ENCODE measurements at places on chromosomes 7 and 10.

GRCh38 chr10:26489081-26489480 is 50.9 kb downstream of the APBB1IP start:
- no peak for DNase-seq

DNA sequence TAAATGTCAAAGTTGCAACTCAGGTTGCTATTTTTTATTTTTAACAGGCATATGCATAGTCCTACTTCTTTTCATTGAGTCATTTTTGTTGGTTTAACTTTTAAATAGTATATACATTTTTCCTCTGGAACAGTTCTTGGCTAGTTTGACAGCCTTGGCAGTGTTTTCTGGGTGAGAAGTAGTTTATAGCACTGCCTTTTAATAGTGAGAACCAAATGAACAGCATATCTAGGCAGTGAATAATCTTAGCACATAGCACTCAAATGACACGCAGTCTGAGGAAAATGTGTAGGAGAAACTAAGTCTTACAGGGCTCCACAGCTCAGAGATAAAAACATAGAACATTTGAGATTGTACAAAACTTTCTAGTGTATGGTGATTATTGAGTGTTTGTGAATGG is 265.5 kb upstream of the POT1 start:
- peak; percentile 25 for DNase-seq

GRCh38 chr10:110431659-110432058 is 66.0 kb upstream of the DUSP5 start:
- no peak for DNase-seq

GRCh38 chr10:66550351-66550750 is 375.5 kb upstream of the LRRTM3 start:
- no peak for DNase-seq

DNA sequence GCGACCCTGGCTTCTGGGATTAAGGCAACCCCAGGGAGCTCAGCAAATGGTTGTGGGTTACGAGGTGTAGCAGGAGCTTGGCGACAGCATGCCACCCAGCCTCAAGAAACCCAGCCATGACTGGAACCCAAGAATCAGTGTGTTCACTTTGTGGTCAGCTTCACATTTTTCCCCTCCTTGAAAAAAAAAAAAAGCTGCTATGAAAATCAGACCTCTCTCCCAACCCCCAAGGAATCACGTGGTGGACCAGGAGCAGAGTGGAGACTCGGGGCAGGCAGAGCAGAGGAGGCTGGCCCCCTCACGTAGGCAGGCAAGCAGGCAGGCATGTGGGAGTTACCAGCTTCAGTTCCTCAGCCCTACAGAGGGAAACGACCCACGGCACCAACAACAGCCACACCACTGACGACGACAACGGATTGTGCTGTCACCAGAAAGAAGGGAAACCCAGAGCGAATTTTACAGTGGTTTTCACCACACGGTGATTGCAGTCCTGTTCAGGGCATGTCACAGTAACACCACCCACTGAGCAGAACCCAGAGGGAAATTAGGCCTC is 203.4 kb downstream of the SLC25A13 start:
- no peak for DNase-seq

- DNase-seq: peak; percentile 47
Observed at GRCh38 chr7:84950836-84951235, 236.0 kb downstream of the SEMA3D start.

DNA sequence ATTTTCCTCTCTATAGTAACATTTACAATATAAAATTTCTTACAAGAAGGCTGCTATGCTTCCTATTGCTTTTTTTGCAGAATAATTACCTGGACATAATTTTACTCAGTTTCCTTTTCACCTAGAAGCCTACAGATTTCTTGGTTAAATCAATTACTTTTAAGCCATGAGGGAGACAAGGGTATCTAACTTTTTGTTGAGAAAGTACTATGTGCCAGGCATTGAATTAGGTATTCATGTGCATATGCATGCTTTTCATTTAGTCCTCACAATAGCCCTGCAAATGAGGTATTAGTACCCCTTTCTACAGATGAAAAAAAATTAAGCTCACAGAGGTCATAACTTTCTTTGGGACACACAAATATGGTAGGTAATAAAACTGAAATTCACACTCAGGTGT is 16.4 kb downstream of the PCGF6 start:
- DNase-seq: no peak

DNA sequence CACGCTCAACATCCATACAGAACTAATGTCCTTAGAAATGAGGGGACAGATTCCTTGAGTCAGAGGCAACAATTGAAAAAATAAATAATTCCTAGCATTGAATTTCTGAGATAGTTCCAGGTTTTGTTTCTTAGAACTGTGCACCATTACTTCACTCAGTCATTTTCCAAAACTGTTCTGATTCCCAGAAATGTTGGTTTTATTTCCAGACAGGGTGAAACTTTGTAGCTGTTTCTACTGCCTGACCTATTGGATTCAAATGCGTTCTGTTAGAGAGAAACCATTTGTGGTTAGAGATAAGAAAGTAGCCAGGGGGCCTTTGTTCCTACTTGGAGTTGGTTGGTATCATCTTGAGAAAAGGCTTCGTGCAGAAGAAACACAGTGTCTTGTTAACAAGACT is 8.1 kb upstream of the DEPP1 start:
- DNase-seq: no peak

- DNase-seq: no peak
Observed at GRCh38 chr10:54009672-54010071, 791.4 kb downstream of the PCDH15 start.

- no peak for DNase-seq
Observed at GRCh38 chr7:3119963-3120362, 76.3 kb upstream of the CARD11 start.

DNA sequence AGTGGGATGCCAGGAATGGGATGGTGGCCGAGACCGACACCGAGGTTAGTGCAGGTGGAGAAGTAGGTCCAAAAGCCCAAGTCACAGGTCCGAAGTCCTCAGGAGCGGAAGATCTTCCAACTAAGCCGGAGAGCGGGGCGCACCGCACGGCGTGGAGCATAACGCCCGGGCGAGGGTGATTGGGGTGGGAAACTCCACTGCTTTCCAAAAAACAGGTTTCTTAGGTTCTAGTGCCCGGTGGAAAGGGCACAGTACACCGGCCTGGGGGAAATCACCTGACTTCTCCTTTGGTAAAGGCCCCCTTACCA is 11.4 kb upstream of the SPAG6 start:
- DNase-seq: no peak

DNA sequence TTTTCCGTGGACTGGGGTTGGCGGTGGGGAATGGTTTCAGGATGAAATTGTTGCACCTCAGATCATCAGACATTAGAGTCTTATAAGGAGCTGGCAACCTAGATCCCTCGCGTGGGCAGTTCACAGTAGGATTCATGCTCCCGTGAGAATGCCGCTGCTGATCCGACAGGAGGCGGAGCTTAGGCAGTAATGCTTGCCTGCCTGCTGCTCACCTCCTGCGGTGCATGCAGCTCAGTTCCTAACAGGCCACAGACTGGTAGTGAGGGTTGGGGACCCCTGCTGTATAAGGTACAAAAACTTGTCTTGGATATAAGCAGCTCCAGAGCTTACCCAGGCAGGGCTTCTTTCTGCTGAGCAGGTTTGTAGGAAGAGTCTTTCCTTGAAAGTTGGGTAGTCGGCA is 53.9 kb downstream of the SHH start:
- DNase-seq: no peak

- no peak for DNase-seq
Observed at GRCh38 chr10:43258562-43259212, 8.2 kb downstream of the RASGEF1A start.

GRCh38 chr7:45524445-45524844 is 49.7 kb upstream of the ADCY1 start:
- DNase-seq: no peak

GRCh38 chr10:89114846-89115625 is 92.1 kb downstream of the CH25H start:
- DNase-seq: no peak

DNA sequence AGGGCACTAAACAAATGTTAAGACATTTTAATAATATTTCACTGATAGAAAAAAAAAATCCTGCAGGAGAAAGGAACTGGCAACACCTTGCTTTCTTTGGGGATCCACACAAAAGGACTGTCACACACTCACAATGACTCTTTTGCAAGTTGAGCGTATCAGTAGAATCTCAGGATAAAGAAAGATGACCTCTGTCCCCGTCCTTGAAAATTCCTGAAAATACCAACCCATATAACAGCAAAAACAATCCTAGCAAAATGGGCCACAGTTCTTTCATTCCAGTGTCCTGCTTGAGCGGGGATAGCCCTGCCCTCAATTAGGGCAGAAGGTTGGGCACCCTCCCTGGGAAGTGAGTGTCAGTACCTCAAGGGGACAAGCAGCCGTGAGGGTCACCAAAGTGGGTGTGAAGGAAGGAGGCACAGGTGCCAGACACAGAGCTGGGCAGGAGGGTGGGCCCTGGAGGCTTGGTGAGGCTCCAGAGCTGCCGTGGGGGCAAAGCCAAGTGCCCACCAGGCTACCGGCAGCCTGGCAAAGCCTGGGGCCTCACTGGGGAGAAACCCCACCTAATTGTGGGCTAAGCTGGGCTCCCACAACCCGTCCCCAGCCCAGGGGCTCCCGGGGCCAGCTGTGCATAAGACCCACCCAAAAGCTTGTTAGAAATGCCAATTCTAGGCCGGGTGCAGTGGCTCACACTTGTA is 2.8 kb downstream of the WDR86 start:
- no peak for DNase-seq

- peak; percentile 92 for DNase-seq
Observed at GRCh38 chr10:12981570-12981969, 19.9 kb downstream of the CCDC3 start.

GRCh38 chr10:7170626-7171322 is 240.1 kb downstream of the SFMBT2 start:
- DNase-seq: no peak

- DNase-seq: peak; percentile 12
Observed at GRCh38 chr10:93701866-93702209, 554 bp downstream of the FRA10AC1 start.

DNA sequence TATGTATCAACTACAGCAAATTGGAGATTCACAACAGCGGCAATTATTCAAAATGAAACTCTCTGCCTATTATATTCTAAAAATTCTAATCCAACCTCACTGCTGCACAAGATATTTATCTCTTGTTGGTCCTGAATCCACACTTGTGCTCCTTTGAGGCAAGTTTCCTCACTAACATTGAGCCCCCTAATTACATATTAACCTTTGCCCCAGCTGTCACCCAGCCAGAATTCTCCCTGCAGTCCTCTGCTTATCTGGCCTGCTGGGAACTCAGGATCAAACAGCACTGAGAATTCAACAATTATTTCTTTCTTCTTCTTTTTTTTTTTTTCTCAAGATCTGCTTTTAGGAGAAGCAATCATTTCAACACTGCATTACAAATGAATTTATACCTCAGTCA is 21.5 kb upstream of the PLAC9 start:
- no peak for DNase-seq

DNA sequence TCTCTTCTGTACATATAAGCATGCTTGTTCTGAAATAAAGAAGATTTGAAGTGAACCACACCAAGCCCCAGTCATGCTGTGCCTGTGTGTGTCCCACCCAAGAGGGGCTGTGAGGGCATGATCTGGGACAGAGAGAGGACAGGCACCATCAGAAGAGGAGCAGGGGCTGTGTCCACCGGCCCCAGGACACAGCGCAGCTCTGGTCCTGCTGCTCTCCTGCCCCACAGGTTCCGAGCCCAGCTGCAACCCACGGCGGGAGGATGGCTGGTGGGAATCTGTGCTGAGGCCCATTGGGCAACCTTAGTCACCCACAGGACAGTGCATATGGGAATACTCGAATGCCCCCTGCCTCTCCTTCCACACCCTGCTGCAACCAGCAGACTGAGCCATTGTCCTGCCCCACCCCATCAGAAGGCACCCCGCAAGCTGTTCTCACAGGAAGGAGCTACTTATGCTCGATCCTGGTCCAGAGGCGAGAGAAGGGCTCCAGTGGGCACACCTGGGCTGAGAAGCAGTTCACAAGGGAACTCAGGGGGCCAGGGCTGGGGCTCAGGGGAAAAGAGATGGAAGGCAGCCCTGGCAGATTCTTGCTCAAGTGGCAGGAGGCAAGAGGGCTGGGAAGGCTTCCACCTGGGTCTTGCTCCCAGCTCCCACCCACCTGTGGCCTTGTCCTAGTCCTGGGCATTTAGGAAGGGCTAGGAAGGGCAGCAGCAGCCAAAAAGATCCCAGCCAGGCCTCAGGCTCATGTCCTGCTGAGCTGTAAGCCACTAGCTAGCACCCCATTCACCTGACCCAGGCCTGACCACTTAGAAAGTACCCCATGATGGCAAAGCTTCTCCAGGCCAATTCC is 31.9 kb downstream of the LDB3 start:
- no peak for DNase-seq

GRCh38 chr7:12490107-12490688 is 80.3 kb upstream of the SCIN start:
- DNase-seq: peak; percentile 72

GRCh38 chr10:60414111-60414510 is 24.4 kb upstream of the ANK3 start:
- DNase-seq: no peak

- no peak for DNase-seq
Observed at GRCh38 chr7:2030475-2031450, 202.0 kb downstream of the MAD1L1 start.

DNA sequence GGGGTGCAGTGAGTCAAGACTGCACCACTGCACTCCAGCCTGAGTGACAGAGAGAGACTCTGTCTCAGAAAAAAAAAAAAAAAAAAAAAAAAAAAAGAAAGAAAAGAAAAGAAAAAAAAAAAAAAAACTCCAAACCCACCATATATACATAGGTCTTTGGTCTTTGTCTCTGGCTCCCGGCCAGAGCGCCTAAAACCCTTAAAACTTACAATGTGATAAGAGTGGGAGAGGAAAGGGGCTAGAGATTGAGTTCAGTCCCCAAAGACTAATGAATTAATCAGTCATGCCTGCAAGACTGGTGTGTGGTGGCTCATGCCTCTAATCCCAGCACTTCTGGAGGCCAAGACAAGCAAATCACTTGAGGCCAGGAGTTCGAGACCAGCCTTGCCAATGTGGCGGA is 6.8 kb upstream of the NFE2L3 start:
- no peak for DNase-seq

GRCh38 chr10:72098836-72099599 is 10.7 kb upstream of the SPOCK2 start:
- no peak for DNase-seq

DNA sequence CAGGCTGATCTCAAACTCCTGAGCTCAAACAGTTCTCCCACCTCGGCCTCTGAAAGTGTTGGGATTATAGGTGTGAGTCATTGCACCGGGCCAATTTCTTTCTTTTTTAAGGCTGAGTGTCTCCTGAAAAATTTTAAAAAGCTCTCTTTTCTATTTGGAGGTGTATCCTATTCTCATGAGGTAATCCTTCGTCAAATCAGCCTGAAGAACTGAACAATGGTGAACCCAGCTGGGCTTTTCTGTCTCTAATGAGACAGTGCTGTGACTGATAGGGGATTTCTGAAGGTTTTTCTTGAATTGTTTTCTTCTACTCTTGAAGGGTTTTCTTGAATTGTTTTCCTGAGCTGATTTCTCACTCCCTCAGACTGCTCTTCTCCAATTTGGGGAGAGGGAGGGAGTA is 30.9 kb upstream of the CALU start:
- no peak for DNase-seq

GRCh38 chr7:115526278-115526677 is 504.3 kb downstream of the TFEC start:
- no peak for DNase-seq

- no peak for DNase-seq
Observed at GRCh38 chr10:76257816-76258215, 826.4 kb downstream of the LRMDA start.
